KG1 (cell line): ENCODE measurements at places on chromosomes 7 and 10.

- no peak for DNase-seq
Measured at GRCh38 chr7:54858008-54858692, 99.1 kb upstream of the SEC61G start.

DNA sequence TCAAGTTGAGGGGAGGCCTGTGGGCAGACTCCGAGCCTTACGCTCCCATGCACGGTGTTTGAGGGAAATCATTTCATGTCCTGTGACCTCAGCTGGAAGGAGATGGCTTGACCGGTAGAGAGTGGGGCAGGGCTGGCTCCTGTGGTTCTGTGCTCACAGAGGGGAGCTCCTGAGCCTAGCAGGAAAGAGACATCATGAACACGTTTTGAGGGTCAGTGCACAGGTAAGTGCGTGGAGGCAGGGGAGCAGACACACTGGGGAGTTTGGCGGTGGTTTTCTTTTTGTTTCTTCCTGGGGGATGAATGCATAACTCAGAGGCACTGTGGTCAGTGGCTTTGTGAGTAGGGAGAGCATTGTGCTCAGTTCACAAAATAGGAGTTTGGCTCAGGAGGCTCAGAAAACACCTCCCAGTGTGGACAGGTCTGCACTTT, 22.5 kb downstream of the ADCY1 start:
- no peak for DNase-seq

GRCh38 chr10:129850790-129851189, 113.3 kb downstream of the EBF3 start:
- no peak for DNase-seq

DNA sequence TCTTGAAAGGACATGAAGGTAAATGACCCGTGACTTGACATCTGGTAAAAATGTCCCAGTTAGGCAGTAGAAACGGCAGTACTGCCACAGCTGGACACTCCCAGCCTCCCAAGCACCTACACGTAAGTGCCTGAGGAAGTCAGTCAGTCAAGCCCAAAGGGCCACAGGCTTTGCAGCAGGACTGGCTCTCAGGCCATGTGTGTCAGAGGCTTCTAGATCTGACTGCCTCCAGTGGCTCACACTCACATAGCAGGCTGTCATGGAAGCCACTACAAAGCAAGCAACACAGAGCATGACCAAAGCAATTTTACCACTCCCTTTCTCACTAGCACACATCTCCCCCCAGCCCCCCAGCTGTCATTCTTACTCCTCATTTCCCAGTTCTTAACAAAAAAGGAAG, 17.8 kb upstream of the CCNJ start:
- no peak for DNase-seq

- no peak for DNase-seq
Measured at GRCh38 chr10:73017955-73018480, 63.4 kb upstream of the PLA2G12B start.

DNA sequence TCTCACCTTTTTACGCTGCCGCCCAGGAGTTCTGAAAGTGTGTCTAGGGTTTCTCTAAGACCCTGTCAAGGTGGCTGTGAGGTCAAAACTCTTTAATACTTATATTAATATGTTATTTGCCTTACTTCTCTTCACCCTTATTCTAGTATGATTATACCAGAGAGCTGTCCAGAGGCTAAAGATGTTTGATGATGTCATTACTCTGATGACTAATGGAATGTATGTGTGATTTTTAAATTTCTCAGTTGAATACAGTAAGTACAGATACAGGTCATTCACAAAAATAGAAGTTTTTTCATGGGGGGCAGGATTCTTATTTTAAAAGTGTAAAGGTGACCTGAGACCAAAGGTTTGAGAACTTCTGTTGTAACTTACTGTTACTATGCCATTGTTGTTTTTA, 150.6 kb upstream of the FOXP2 start:
- DNase-seq: no peak

DNA sequence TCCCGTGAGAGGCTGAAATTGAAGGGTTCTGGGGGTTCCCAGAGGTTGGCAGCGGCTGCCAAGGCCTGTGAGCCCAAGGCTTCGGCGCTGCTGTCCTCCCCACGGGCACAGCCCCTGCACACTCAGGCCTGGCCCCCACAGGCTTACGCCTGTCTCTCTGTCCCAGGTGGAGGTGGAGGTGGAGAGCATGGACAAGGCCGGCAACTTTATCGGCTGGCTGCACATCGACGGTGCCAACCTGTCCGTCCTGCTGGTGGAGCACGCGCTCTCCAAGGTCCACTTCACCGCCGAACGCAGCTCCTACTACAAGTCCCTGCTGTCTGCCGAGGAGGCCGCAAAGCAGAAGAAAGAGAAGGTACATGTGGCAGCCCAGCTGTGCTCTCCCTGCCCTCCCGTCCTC, 43.1 kb upstream of the LRRC4 start:
- DNase-seq: no peak

- no peak for DNase-seq
Measured at GRCh38 chr10:77522268-77522809, 115.3 kb downstream of the KCNMA1 start.

GRCh38 chr7:107047902-107048782, 3.6 kb downstream of the PRKAR2B start:
- no peak for DNase-seq

GRCh38 chr7:148211740-148212151, 378.8 kb upstream of the C7orf33 start:
- no peak for DNase-seq

DNA sequence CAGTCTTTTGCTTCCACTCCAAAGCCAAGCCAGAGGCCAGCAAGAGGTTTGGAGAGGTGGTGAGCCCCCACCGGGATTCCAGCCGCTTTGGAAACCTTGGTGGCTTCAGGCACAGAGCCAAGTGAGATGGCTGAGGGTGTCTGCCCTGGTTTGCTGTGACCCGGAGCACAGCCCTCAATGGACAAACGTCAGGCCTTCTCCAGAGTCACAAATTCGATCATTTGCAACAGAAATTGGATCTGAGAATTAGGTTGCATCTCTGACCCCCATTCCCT, 885 bp upstream of the NKX1-2 start:
- no peak for DNase-seq

DNA sequence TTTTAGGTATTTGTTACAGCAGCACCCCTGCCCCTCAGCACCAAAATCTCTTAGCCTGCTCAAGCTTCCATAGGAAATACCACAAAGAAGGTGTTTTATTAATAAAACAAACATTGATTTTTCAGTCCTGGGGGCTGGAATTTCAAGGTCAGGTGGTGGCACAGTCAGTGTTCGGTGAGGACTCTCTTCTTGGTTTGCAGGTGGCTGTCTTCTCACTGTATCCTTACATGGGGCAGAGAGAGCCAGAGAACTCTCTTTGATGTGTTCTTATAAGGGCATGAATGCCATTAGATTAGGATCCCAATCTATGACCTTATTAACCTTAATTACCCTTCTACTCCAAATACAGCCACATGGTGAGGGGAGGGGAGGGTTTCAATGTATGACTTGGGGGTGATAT, 112.3 kb upstream of the PFKP start:
- no peak for DNase-seq

GRCh38 chr7:5360451-5360850, 63.2 kb downstream of the TNRC18 start:
- DNase-seq: no peak

DNA sequence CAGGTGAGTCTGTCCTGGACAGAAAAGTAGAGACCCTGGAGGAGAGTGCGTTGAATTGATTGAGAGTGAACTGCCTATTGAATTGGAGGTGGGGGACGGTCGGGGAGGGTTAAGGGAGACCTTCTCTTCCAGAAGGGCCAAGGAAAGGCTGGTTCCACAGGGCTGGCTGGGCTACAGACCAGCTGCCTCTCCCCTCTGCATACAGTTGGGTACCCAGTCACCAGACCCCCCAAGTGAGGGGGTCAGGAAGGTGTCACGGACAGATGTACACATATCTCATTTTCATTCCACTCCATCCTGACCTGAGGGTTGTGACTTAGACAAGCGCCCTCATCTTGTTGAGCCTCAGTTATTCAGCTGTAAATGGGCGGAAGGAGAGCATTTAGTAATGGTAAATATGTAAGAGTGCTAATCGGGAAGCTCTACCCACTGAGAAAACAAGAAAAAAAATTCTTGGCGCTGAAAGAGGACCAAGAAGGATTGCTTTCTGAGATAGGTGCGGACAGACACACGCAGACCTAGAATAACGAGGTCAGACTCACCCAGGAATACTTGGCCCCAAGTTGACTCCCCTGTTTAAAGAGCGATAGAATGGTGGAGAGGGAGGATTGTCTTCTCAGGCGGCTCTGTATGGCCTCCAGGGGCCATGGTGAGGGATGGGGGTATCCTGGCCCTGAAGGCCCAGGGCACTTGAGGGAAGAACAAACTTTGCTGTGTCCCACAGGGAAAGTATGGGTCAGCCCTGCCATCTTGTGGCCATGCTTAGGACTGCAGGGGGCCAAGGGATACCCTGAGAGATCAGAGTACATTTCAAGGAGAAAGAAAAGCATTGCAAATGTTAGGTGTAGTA, 7.2 kb upstream of the MBL2 start:
- DNase-seq: peak; percentile 65

- no peak for DNase-seq
Measured at GRCh38 chr10:33334153-33334804, at the start of gene NRP1. TSS of gene NRP1 (minus strand) at chr10:33334667. CDS start at chr10:33334382, 285 bp downstream.

DNA sequence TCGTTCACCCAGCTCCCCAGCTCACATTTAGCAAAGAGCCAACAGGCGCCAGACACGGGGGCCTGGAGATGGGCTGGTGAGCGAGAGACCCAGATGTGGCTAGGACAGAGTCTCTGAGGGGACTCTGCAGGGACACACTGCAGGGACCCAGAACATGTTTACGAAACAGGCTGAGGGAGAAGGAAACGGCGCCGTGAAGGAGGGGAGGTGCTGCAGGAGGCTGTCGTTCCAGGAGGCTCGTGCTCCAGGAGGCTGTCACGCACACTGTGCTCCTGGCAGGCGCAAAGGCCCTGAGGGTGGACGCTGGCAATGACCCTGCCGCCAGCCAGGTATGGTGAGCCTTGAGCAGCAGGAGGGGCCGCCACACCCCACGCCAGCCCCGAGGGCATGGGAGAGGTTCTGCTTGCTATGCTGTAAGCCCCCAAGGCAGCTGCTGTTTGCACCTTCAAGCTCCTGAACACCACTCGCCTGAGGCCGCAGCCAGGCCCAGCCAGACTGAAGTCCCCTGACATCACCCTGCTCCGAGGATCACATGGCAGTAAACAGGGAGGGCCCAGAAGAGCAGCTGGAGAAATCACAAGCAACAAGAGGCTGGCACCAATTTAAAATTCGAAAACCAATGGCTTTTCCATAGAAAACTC, 27.3 kb downstream of the ADAP1 start:
- no peak for DNase-seq

- DNase-seq: no peak
Measured at GRCh38 chr10:62390497-62391176, 16.5 kb downstream of the ZNF365 start.

GRCh38 chr10:120156614-120157274, 264.2 kb downstream of the SEC23IP start:
- no peak for DNase-seq

DNA sequence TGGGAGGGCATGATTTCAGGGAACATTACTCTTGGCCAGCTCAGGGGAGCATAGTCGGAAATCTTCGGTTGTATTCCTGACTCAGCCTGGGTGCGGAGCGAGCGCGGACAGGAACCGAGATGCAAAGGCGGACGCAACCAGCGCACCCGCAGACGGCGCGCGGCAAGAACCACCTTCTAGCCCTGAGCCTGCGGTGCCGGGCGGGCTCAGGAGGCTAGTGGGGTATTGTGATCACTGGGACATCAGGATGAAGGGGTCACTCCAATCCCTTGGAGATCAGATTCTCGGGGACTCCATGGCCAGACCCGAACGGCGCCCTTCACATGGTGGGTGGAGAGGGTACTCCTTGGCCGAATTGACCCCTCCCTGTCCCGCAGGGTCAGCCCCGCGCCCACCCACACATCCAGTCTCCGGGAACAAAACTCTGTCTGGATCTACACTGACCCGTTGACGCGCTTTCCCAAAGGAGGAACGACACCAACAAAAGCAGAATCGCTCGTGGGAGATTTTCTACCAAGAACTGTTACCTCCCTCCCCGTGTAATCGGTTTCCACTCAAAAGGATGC, 730.5 kb downstream of the ZWINT start:
- DNase-seq: no peak

DNA sequence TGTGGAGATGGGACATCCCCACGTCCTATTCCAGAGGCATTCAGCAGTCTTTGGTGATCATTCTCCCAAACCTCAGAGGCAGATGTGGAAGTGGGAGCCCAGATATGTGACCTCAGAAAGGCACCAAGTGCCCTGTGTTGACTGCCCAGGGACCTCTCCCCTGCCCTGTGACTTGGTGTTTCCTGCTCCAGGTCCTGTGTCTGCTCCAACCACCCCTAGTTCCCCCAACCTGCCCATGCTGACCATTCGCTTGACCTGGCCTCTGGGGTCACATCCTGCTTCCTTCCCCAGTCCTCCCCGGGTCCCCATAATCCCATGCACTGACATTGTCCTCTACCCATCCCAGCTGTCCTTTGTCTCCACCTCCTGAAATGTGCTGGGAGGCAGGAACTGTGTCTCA, 7.6 kb downstream of the CYP26A1 start:
- no peak for DNase-seq

GRCh38 chr7:38374507-38374906, 101.1 kb upstream of the TARP start:
- DNase-seq: peak; percentile 43

DNA sequence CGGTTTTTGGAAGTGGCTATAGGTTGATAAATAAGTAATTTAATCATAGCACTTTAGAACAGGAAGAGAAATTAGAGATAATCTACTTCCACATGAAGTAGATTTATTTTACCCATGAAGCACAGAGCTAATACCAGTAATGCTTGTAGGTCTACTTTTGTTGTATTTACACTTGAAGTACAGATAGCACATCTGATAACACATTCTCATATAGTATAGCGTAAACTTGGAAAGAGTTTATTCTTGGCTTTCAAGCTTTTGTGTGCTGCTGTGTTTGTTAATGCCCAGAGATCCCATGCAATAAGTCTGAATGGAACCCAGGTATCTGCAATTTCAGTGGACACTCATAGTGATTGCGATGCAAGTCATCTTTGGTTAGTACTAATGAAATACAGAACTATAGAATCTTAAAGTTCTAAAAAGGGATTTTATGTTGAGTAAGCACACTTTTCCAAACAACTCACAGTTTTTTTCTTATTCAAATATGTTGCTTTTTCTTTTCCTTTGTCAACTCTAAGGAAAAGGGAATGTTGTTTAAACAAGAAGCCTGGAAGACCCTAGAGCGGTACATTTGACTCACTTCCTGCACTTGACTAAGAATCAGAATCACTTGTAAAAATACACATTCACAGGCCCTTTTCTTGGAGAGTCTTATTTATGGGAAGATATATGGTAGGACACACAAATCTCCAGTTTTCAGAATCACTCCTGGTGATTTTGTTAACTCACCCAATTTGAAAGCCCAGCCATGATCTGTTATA, 105.8 kb downstream of the GNAI1 start:
- DNase-seq: no peak

- no peak for DNase-seq
Measured at GRCh38 chr7:104255194-104255593, 47.4 kb upstream of the ORC5 start.
